Activated T-cell treated with anti-CD3 and anti-CD28 coated beads, Interleukin-2, amount 50 U/mL, for 72 hours (primary cell): ENCODE measurements at places on chromosomes 5 and 9. TPM values are rescaled to one million over a fixed set of nuclear protein-coding genes. Genes with fewer than 3 reads are reported as not detected.

DNA sequence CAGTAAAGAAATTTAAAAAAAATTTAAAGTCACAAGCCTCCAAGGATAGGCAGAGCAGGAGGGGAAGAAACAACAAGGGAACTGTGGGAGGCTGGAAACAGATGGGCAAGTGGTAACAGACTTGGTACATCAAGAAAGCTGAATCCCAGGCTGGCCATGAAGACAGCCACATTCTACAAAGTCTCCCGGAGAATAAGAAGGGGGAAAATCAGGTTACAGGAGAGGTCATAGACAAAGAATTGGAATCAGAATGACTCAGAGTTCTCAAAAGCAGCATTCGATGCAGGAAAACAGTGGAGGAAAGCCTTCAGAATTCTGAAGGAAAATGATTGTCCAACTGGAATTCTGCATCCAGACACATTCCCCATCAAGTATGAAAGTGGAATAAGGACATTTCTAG, 129.7 kb downstream of the ADAMTS2 start:
- no peaks in the 10 kb centered on the region for H3K4me1 ChIP-seq
- no peaks in the 10 kb centered on the region for H3K27me3 ChIP-seq
- H3K36me3 ChIP-seq = no peaks in the 10 kb centered on the region
- H3K4me3 ChIP-seq = no peak overlapping the region

DNA sequence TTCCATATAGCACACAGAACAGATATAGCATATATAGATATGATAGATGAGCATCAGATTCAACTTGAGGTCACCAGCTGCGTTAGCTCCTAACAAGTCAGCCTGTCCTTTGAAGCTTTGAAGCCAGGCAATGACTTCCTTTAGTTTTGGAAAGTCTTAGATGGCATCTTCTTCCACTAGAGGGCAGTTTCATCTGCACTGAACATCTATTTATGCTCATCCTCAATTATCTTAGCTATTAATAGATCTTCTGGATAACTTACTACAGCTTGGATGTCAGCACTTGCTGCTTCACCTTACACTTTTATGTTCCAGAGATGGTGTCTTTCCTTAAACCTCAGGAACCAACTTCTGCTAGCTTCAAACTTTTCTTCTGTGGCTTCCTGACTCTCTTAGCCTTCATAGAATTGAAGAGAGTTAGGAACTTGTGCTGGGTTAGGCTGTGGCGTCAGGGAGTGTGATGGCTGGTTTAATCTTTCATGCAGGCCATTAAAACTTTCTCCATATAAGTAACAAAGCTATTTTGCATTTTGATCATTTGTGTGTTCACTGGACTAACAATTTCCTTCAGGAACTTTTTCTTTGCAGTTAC, 1401.4 kb downstream of the EFNA5 start:
- no peak overlapping the region for H3K4me3 ChIP-seq
- no peak overlapping the region for H3K27ac ChIP-seq
- no peaks in the 10 kb centered on the region for H3K27me3 ChIP-seq
- no peaks in the 10 kb centered on the region for H3K36me3 ChIP-seq
- no peak for DNase-seq

DNA sequence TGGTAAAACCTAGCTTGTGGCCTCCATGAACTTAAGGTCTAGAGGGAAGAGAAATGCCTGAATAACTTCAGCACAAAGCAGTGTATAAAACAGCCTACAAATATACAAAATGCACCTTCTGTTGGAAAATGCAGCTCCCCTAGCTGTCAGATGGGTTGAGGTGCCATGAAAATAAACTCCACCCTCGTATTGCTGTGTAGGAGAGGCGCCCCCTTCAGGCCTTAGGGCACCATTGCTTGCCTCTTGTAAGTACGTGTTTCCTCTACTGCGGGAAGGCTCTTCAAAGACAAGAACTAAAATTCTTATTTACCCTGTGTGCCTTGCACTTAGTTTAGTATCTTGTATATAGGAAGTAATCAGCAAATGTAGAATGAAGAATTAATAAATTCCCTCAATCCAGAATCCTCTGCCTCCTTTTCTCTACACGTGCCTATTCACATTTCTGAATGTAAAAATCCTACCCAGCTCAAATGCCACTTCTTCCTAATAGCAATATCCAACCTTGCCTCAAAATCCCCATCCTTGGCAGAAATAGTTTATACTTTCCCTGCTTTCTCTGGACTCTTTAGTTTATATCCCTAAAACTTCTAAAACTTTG, 393.7 kb upstream of the PDE4D start:
- no peaks in the 10 kb centered on the region for H3K27me3 ChIP-seq
- peak; percentile 12 for DNase-seq
- no peak overlapping the region for H3K27ac ChIP-seq
- no peak overlapping the region for H3K4me3 ChIP-seq
- no peaks in the 10 kb centered on the region for H3K4me1 ChIP-seq
- H3K36me3 ChIP-seq = no peaks in the 10 kb centered on the region

- DNase-seq = no peak
- H3K27me3 ChIP-seq = no peaks in the 10 kb centered on the region
- H3K27ac ChIP-seq = no peak overlapping the region
Observed at GRCh38 chr5:167951116-167951515, 340.3 kb upstream of the WWC1 start.

GRCh38 chr5:71645030-71645429, 57.9 kb downstream of the MCCC2 start:
- peaks cover 25% of the 10 kb centered on the region for H3K36me3 ChIP-seq
- no peak overlapping the region for H3K27ac ChIP-seq
- no peaks in the 10 kb centered on the region for H3K4me1 ChIP-seq
- H3K27me3 ChIP-seq = no peaks in the 10 kb centered on the region

DNA sequence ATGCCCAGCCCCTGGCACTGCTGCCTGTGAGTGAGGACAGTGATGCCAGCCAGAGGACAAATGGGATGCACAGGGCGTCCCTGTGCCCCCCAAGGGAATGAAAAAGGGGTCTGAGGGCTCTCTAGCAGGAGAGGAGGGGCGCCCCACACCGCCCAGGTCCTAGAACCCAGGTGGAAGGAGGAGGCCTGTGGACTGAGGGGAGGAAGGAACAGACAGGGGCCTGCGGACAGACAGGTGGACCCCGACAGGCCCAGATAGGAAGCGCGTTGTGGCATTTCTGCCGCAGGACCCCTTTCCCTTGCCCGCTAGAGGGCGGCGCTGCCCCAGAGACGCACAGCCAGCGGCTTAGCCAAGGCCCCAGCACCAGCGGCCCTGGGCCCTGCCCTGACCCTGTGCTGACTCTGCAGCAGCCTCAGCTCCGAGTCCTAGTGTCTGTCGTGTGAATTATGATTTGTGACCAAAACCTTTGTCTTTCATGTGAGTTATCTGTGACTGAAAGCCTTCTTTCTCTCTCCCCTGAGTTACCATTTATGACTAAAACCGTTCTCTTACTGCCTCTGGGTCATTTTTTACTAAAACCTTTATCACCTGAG, 30.7 kb downstream of the TRIP13 start:
- no peaks in the 10 kb centered on the region for H3K36me3 ChIP-seq
- peak; percentile 84 for DNase-seq
- peaks cover 39% of the 10 kb centered on the region for H3K4me1 ChIP-seq

DNA sequence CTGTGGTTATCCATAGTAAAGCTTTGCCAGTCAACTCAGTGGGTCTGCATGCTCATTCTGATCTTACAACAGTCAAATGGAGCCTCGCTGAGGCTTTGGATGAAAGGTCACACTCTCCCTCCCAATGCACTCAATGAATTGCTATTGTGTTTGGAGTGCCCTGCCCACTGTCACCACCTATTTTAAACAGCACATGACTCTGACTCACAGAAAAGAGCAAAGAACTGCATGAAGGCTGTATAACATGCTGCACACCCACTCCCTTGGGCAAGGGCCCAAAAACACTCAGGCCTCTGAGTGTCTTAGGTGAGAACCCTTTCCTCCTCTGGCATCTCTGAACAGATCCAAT, 118.7 kb upstream of the CCDC112 start:
- H3K27ac ChIP-seq = no peak overlapping the region
- H3K4me3 ChIP-seq = no peak overlapping the region
- peaks cover 35% of the 10 kb centered on the region for H3K27me3 ChIP-seq
- H3K36me3 ChIP-seq = no peaks in the 10 kb centered on the region

GRCh38 chr9:14441976-14442651, 128.2 kb upstream of the NFIB start:
- DNase-seq = no peak
- no peak overlapping the region for H3K4me3 ChIP-seq
- peaks cover 6% of the 10 kb centered on the region for H3K27me3 ChIP-seq
- no peak overlapping the region for H3K27ac ChIP-seq
- no peaks in the 10 kb centered on the region for H3K4me1 ChIP-seq

DNA sequence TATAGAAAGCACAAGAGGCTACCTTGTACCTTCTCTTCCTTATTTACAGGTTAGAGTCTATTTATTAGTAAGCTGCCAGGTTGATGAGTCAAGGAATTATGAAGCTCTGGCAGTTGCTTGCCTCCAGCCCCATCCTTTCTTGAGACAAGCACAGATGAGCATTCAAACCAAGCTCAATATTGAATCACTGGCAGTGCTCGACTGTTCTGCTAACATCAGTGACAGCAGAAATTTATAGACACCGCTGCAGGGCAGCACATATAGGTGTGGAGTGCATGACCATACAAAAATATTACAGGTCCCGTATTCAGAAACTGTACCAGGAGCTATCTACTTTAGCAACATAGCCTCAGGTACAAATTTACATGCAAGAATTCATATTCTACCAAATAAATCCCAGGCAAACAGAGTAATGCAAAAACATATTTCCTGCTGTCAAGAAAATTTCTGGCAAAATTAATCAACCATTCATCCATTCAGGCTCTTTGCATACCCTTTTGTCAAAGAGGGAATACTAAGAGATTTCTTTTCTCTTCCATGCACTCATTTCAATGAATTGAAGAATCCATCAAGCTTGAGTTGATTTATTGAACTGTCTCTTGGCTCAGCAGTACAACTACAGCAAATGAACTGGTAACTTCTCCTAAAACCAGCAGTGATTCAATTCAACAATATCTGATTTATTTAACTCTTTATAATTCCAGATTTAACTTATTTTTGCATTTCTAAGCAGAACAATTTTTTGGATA, 26.9 kb upstream of the PCA3 start:
- DNase-seq = no peak
- H3K27me3 ChIP-seq = peaks cover 9% of the 10 kb centered on the region
- H3K27ac ChIP-seq = no peak overlapping the region
- no peak overlapping the region for H3K4me3 ChIP-seq
- peaks cover 3% of the 10 kb centered on the region for H3K4me1 ChIP-seq

DNA sequence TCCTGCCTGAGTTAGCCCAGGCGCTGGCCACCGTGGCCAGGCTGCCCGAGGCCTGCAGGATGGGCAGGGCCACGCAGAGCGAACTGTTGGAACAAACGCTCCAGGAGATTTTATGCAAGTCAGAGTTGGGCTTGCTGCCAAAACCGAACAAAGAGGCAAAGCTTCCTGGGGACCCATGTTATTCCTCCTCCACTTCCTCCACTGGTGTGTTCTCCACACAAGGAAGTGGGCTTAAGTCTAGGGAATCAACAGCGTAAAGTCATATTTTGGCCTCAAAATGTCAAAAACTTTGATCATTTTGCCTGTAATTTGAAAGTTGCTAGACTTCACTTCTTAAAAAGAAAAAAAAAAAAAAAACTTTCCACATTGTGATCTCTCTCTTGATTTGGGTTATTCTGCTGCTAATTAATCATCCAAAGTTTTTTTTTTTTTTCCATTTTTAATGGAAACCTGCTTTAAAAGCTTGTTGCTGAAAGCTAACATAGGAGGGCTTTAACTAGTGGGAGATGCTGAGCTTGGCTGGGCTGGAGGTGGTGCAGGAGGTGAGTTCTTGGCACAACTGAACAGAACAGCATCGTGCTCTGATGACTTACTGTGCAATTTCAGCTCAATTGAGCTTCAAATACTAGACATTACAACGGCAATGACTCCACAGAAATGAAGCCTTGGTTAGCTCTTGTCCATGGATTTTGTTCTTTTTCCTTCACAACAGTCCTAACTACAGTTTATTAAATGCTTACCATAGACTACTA, 73.0 kb downstream of the PTPDC1 start:
- DNase-seq = no peak
- no peak overlapping the region for H3K27ac ChIP-seq
- H3K36me3 ChIP-seq = peaks cover 4% of the 10 kb centered on the region
- H3K4me1 ChIP-seq = peaks cover 20% of the 10 kb centered on the region
- H3K4me3 ChIP-seq = no peak overlapping the region
- H3K27me3 ChIP-seq = no peaks in the 10 kb centered on the region

DNA sequence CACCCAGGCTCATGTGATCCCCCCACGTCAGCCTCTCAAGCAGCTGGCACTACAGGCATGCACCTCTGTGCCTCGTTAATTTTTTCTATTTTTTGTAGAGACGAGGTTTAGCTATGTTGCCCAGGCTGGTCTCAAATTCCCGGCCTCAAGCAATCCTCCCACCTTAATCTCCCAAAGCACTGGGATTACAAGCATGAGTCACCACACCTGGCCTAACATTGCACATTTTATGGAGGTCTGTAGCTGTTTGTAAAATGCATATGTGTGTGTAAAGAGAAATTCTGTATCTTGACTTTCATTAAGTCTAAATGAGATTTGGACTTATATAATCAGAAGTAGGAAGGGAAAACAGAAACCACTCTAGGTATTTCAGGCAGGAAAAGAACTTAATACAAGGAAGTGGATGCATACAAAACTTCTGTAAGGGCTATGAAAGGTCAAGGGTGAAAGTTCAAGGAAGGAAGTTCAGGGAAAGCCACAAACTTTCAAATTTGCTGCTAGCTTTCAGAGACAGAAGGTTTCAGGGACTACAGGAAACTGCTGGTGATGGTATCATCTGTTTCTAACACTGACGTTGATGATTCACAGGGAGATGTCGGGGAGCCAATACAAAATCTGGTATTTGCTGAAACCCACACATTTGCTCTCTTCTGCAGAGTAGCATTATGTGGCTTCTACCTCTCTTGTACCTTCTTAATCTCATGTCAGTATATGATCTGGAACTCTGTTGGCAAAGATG, 209.4 kb downstream of the PIK3R1 start:
- H3K27ac ChIP-seq = peak overlapping the region; percentile 17
- no peaks in the 10 kb centered on the region for H3K36me3 ChIP-seq
- DNase-seq = peak; percentile 47
- H3K4me1 ChIP-seq = peaks cover 47% of the 10 kb centered on the region
- H3K4me3 ChIP-seq = peak overlapping the region; percentile 52
- peaks cover 40% of the 10 kb centered on the region for H3K27me3 ChIP-seq

GRCh38 chr9:127283917-127284497, 19.4 kb downstream of the GARNL3 start:
- no peaks in the 10 kb centered on the region for H3K36me3 ChIP-seq
- peaks cover 41% of the 10 kb centered on the region for H3K27me3 ChIP-seq
- DNase-seq = peak; percentile 7
- no peaks in the 10 kb centered on the region for H3K4me1 ChIP-seq
- H3K27ac ChIP-seq = no peak overlapping the region

The CNTNAP3B gene
- total RNA-seq = not detected

The ADAM19 gene
- 127 TPM for total RNA-seq

The SEMA6A gene
- 0.50 TPM for total RNA-seq

The SPINK1 gene
- not detected for total RNA-seq

The NNT gene
- 138 TPM for total RNA-seq

The CDH6 gene
- not detected for total RNA-seq

The SNCB gene
- 0.81 TPM for total RNA-seq

The GOLGA1 gene
- 22.5 TPM for total RNA-seq

The ABLIM3 gene
- 0.19 TPM for total RNA-seq

The GPRIN1 gene
- total RNA-seq = 2.0 TPM

The PCDHGA6 gene
- 0.29 TPM for total RNA-seq

The NPR3 gene
- total RNA-seq = 0.24 TPM
